Stimulated activated CD4-positive, alpha-beta T cell treated with anti-CD3 and anti-CD28 coated beads, Interleukin-12 subunit alpha, Interleukin-12 subunit beta, amount 100 ng/mL, for 24 hours (primary cell): ENCODE measurements at places on chromosomes 4 and X.

DNA sequence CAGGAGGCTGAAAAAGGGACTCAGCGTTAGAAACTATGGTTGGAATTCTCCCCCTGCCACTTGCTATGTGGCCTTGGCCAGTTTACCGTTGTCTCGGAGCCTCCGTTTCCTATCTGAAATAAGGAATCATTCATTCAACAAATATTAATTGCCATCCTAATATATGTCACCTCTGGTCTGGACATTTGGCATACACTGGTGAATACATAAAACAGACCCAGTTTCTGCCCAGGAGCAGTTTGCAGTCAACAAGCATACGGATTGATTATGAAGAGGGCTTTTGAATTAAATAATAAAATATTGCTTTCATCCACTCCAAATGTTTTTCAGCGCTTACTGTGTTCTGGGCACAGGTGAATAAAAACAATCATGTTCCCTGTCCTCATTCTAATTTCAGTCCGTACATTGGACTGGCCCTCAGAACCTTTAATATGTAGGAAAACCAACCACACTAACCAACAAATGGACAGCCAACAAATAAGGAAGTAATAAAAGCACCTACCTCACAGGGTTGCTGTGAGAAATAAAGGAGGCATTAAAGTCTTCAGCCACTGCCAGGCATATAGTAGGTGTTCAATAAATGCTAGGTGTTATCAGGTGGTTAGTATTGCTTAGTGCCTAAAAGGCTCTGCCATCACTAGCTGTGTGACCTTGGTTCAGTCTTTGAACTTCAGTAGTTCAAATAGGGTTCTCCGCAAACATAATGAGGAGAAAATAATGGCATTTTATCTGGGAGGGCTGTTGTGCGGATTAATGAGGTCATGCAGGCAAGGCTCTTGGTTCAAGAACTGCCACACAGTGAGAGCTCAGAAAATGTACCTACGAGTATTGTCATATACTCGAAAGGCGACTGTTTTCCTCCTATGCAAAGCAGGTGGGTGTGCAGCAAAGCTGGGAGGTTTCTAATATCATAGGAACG is 7.3 kb upstream of the GSX2 start:
- no peak for DNase-seq

GRCh38 chr4:78647272-78647671 is 95.7 kb downstream of the ANXA3 start:
- DNase-seq: no peak

DNA sequence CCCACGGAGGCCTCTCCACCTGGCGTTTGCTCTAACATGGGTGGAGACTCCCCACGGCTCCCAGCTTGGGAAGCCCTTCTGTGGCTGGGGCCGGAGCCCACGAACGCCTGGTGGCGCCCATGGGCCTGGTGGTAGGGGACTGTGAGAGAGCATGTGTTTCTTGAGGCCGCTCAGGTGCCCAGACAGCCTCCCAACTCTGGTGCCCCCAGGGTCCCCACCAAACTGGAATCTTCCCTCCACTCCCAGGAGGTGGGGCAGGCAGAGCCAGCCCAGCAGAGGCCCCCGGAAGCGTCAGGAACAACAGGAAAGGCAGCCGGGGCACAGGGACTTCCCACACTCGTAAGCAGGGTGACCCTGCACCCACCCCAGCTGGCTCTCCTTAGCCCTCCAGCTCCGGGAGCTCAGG is 33.3 kb upstream of the FGFR3 start:
- no peak for DNase-seq

DNA sequence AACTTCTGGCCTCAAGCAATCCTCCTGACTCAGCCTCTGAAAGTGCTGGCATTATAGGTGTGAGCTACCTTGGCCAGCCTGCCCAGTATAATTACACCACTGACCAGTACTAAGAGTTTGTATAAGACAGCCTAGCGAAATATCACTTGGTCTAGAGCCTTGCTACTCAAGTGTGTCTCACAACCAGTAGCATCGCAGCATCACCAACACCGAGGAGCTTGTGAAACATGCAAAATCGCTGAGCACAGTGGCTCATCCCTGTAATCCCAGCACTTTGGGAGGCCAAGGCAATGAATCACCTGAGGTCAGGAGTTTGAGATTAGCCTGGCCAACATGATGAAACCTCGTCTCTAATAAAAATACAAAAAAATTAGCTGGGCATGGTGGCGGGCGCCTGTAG is 102.0 kb upstream of the GATB start:
- no peak for DNase-seq

DNA sequence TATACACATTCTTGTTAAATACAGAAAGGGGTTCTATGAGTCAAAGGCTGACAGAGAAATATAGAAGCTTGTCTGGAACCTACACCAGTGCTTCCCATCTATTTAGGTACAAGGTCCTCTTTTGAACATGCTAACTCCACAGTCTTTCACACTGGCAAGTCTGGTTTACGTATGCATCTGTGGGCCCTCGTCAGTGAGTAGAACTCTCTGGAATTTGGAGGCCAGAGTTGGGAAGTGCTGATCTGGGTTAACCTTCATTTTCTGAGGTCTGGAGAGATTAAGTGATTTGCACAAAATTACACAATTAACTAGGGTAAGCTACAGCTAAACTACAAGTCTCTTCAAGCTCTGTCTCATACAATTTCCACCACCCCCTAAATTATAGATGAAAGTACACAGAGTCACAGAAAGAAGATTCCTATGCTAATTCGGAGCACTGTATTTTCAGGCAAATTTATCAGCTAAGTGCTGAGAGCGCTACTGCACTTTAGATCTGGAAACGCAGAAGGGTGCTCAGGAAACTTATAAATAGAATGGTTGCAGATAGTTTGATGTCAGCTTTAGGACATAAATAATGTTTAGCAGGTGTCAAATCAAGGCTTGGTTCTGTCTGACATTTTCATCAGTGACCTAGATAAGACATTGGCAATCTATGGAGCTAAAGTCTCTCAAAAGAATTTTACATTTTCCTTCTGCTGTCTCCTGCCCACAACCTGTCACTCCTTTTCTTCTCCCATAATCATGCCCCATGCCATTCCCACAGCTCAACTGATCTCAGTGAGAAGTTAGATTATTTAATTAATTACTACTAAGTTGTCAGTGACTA is 43.0 kb upstream of the PDLIM5 start:
- no peak for DNase-seq

DNA sequence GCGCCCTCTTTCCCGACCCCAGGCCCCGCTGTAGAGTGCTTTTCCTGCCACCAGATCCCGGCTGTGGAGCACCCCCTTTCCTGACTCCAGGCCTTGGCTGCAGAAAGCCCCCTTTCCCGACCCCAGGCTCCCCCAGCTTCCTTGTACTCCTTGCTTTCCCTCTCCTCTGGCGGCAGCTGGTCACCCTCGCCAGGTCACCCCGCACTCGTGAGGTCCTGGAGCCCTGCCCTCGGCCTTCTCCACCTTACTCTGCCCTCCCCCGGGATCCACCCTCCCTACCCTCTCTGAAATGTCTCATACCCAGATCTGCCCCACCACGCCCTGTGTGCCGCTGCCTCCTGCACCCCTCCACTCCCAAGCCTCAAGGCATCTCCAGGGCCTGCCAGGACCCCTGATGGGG is 25.0 kb upstream of the C4orf50 start:
- DNase-seq: no peak
